ENCODE measurements at places on chromosomes 2 and 18. TPM values are rescaled to one million over a fixed set of nuclear protein-coding genes. Genes with fewer than 3 reads are reported as not detected.

Gene APCDD1
- total RNA-seq: 196 TPM

Gene SLC4A3
- 12.6 TPM for total RNA-seq

Gene SCN3A
- 0.62 TPM for total RNA-seq

Gene ONECUT2
- 0.23 TPM for total RNA-seq

Gene PPIG
- 33.3 TPM for total RNA-seq

Gene TMEM237
- total RNA-seq: 24.9 TPM

Gene PROKR1
- 0.27 TPM for total RNA-seq

Gene C2orf74
- total RNA-seq: 24.0 TPM

Gene GAREM2
- total RNA-seq: 3.4 TPM

Gene CRYBA2
- total RNA-seq: not detected

Gene RAD51AP2
- total RNA-seq: 0.13 TPM

Gene FEZ2
- total RNA-seq: 38.9 TPM

Gene DSEL
- 10.9 TPM for total RNA-seq

Gene ANKRD23
- total RNA-seq: 1.2 TPM

Gene GATA6
- total RNA-seq: 9.6 TPM

Gene NCK2
- total RNA-seq: 63.0 TPM

Gene ASB18
- not detected for total RNA-seq

Gene THSD7B
- 0.31 TPM for total RNA-seq

Gene C2orf78
- not detected for total RNA-seq

Gene STPG4
- total RNA-seq: not detected

Gene MROH2A
- not detected for total RNA-seq

Gene CPLX4
- not detected for total RNA-seq

Gene HOXD9
- 2.9 TPM for total RNA-seq

Gene SOWAHC
- total RNA-seq: 16.8 TPM

Gene ANKRD53
- total RNA-seq: 1.0 TPM

Gene SPATS2L
- 50.6 TPM for total RNA-seq

Gene SRD5A2
- total RNA-seq: not detected

Gene FHL2
- 105 TPM for total RNA-seq

Gene MYCN
- 0.46 TPM for total RNA-seq

Gene DAW1
- total RNA-seq: not detected

All from gastroesophageal sphincter (tissue), 4 donors.